ENCODE measurements at places on chromosomes 7 and 10.
A peak's percentile ranks its signal among the peaks of the same experiment; 100 is the strongest.

DNA sequence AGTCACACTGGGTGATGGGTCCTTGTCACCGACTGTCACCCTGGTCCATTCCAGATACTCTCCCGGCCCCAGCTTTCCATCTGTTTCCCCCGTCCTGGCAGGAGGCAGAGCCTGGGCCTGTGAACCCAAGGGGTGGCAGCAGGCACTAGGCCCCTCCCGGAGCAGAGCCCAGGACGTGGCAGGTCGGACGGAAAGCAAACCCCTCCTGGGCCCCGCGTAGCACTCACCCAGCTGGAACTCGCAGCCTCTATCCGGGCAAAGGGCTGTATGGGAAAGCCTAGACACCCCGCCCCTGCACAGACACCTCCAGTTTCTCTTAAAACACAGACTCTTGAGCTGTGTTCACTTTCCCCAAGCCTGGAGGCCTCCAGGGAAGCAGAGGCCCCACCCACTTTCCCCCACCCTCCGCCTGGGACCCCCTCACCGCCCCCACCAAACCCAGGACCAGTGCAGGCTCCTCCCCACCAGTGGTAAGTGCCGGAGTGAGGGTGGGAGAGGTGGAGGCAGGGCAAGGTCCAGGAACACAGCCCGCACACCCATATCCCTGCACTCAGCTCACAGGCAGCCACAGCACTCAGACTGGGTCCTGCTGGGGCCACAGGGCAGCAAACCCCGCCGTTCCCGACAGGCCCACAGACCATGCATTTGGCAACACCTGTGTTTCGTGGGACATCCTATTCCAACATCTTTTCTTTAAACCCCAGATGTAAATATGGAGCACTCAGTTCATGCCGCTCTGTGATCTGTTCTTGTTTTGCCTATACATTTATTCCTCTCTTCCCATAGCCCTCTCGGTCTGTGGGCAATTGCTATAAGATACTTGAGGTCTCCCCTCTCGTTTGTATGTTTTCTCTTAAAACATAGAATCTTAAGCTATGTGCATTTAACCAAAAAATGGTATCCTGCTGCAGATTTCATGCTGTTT is 98.2 kb upstream of the PDGFA start:
- peak; percentile 69 for DNase-seq

DNA sequence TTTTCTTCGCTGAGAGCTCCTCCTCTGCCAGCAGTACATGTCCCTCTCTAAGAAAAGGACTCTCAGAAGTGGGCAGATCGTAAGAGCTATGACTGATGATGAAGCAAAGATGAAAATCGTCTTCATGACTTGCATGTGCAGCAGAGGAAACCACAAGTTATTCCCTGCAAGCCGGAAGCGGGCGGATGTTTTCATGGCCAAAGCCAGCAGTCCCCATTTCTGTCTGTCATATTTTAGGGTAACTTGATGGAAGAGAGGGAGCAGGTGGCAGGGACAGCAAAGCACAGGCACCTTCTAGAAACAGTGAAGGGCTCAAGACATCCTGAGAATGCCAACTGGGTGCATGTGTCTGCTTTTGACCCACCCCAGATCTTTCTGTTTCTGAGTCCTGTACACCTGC is 19.9 kb downstream of the KLF6 start:
- no peak for DNase-seq

DNA sequence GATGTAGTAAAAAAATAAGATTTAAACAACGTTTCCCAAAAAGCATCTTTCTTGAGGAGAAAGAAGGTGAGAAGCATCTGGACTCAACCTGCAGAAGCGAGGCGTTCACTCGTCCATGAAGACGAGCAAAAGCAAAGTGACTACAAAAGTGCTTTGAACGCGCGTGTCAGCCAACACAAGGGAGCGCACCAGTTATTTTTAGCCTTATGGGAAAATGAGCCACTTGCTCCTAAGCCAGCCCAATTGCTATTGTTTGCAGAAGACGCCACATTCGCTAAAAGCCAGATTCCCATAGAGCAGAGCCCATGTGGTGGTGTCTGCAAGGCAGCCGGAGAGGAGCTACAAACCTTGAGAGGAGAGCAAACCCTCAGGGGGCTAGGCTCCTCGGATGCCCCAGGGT is 122.5 kb downstream of the FAM53B start:
- DNase-seq: no peak

GRCh38 chr10:50470345-50470744 is 153.4 kb downstream of the SGMS1 start:
- peak; percentile 28 for DNase-seq

- no peak for DNase-seq
Observed at GRCh38 chr10:119103241-119103902, 541 bp upstream of the DENND10 start.

DNA sequence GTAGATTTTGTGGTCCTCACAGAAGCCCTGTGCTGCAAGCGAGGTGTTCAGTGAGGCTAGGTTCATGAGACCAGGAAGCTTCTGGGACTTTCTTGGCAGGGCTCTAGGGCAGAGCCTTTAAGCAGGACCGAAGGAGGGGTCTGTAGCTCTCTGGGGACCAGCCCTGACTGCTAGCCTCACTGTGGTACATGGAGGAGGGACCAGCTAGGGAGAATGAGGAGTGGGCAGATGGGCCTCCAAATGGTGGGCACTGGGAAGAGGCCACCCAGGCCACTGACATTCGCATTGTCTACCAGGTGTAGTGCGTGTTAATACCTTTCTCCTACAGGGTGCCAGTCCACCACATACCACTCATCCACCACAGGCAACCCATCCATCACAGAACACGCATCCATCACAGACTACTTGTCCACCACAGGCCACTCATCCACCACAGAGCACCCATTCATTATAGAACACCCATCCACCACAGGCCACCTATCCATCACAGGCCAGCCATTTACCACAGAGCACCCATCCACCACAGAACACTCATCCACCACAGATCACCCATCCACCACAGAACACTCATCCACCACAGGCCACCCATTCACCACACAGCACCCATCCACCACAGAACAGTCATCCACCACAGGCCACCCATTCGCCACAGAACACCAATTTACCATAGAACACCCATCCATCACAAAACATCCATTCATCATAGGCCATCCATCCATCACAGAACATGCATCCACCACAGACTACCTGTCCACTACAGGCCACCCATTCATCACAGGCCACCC is 31.6 kb upstream of the ZNF488 start:
- DNase-seq: no peak

DNA sequence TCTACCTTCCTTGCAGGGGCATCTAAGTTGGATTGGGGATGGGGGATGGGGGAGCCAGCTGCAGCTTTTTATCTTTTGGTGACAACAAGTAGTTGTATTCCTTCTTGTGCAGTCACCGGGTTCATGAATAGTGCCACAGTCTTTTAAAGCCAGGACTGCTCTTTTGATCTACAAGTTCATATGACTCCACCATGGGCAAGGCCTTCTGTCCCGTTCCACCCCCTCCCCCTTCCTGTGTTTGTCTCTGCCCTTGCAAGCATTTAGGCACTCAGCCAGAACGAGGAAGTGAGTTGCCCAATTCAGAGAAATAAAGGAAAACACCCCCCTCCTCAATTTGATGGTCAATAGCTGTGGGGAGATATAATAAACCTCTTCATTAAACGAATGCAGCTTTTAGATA is 44.8 kb upstream of the EGR2 start:
- DNase-seq: no peak

GRCh38 chr10:77969114-77969513 is 42.6 kb upstream of the DLG5 start:
- DNase-seq: no peak

DNA sequence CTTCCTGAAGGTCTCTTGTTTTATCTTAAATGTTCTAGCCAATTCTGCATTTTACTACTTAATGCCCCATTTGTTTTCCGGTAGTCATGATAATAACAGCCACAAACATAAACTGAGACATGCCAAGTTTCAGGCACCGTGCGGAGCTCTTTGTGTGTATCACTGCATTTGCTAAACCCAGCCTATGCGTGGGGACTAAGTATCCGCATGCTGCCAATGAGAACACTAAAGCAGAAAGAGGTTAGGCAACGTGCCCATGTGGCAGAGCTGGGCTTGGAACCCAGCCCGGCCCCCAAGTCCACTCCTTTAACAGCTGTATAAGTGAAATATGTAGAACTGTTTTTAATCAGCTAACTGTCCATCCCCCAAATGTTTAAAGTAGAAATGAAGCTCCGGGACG is 54.1 kb downstream of the SLIT1 start:
- no peak for DNase-seq

GRCh38 chr7:96989241-96989858 is 16.0 kb upstream of the DLX6 start:
- no peak for DNase-seq

DNA sequence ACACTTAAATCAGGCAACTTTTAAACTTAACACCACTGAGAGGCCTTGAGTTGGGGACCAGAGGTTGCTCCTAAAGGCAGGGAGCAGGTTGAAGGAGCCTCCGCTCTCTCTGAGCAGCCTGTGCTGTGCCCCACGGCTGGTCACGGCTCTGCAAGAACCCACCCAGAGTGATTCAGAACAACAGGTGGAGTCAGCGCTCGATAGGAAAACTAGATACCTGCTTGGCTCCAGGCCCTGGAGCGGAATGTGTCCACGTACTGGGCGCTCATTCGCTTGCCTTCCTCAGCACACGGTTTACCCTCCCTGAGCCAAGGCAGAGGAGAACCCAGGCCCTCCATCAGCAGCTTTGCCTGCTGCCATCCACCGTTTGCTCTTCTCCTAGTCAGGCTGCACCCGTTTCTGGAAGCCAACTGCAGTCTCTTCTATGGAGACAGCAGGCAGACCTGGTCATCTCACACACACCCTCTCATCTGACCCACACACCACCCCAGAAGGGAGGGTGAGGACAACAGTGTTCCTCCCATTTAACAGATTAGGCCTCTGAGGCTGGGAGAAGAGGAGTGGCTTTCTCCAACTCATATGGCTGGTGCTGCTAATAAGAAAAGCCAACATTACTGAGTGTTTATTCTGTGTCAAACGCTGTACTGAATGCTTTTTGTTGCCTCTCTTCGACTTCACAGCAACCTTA is 37.6 kb upstream of the PDCD4 start:
- no peak for DNase-seq

DNA sequence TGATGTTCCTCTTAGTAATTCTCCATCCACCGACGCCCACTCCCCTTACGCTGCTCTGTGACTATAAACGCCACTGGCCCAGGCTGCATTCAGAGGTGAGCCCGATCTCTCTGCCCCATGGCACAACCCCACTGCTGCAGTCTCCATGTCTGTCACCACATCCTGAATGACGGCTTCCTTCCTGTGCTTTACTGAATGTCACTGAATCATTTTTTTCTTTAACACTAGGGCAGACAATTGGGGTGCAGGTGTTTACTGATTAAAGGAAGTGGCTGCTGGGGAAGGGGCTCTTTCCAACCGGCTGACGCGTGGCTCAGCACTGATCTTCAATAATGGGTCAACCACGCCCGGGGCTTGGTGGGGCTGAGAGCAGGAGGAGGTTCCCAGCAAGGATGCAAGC is 208.3 kb downstream of the USP6NL start:
- DNase-seq: peak; percentile 19

GRCh38 chr7:20466543-20467021 is 135.9 kb downstream of the ITGB8 start:
- DNase-seq: no peak

DNA sequence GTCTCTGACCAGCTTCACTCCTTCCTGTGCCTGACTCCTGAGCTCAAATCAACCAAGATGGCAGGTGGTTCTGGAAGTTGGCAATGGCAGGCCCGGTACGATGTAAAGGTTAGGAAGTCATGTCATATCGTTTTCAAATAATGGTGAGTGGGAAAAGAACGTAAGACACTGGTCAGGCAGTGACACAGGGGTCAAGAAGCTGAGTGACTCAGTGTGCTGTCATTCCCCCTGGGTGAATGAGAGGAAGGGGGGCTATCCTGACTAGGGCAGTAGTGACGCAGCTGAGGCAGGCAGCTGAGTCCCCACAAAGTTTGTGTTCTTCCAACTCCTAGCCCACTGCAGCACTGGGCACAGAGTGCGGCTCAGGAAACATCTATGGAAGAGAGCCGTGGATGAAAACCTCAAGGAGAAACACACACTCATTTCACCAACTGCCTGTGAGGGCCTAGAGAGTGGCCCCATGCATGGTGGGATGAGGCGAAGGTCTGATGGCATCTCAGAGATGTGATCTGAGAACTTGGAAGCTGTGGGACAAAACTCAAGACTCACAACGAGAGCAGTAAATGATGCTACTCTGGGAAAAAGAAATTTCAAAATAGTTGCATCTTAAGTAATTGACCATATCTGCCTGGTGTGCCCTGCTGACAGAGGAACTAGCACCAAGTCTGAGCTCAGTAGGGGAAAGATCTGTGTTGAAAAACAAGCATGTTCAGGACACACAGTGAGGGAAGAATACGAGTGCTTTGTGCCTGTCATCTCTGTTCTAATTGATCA is 23.2 kb downstream of the CREB3L2 start:
- DNase-seq: no peak

- DNase-seq: no peak
Observed at GRCh38 chr7:46157404-46157803, 236.3 kb upstream of the IGFBP3 start.

DNA sequence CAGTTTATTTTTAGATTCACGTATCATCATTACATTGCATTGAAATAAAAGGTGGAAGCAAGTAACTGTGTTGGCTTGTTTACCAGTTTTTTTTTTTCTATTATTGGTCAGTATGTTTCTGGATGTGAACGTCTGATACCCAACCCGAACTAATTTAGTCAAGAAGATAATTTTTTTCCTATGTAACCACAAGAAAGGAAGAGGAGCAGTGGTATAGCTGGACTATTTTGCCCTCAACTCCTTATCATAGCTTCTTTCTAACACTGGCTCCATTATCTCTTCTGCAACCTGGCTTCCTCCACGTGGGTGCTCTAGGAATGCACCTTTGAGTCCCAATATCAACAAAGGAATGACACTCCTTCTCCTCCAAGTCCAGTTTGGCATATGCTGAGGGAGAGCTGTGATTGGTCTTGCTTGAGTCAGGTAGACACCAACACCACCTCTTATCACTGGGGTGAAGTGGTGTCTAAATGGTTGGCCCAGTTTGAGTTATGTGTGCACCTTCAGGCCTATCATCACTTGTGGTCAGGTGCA is 29.4 kb downstream of the OR9A2 start:
- no peak for DNase-seq

DNA sequence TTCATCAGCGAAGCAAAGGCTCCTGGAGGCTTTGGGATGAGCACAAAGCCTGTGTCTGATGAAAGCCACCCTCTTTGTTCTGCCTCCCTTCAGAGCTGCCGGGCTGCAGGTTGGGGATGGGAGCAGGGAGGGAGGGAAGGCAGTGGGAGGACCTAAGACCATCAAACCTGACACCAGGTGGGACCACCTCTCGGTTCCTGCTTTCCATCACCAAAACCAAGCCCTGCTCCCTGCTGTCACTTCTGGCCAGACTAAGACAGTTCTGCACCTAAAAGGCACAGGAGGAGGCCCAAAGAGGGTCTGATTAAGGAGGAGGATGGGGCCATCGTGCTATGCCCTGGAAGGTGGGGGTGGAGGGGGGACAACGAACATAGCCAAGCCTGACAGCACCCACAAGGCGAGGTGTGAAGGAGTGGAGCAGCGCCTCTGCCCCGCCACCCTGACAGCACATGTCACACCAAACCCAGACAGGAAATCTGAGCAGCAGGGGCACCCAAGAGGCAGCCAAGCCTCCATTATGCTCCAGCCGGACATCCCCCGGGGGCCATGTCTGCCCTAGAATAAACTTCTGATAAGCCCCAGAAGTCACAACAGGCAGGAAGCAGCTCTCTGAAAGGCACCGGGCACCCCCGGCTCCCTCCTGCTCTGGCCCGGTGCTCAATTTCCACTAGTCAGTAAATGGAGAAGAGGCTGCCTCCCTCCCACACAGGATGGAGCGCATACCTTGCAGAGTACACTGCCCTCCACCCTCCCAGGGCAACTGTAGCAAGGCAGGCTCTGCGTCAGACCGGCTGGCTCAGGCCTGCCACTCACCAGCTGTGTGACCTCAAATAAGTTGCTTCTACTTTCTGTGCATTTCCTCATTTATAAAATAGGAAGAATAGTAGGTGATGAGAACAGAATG is 48.9 kb downstream of the DLG5 start:
- DNase-seq: no peak
